ENCODE measurements at places on chromosomes 2 and 18. TPM values are rescaled to one million over a fixed set of nuclear protein-coding genes. Genes with fewer than 3 reads are reported as not detected.

Gene ABCG8
- 2.6 TPM for total RNA-seq

DNA sequence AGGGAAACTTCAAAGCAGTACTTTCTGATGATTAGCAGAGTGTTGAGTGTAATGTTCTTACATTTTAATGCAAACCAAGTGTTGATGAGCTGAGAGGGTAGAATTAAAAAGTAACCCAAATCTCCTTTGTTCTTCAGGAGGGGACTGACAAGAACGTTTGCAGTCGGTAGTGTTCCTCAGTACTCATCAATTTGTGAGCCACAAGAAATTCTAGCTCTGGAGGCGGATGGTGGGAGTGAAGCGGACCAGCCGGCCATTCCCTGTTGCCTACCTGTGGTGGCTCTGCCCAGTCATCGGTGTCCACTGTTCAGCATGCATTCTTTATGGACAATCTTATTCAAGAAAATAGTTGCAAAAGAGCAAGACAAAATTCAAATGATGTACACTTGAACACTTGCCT lies 438.6 kb upstream of the POU3F3 start:
- DNase-seq: no peak

DNA sequence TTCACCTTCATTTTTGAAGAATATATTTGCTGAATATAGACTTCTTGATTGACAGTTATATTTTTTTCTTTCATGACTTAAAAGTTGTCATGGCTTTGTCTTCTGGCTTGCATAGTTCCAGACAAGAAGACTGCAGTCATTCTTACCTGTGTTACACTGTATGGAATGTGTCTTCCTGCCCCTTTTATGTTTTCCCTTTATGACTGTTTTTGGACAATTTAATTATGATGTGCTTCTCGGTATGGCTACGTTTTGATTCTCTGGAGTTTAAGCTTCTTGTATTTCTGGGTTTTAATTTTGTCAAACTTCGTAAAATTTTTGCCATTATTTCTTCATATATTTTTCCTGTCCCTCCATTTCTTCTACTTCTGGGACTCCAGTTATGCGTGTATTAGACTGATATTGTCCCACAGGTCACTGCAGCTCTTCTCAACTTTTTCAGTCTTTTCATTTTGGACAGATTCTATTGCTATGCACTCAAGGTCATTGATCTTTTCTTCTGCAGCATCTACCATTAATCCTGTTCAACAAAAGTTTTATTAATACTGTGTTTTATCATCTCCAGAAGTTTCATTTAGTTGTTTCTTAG lies 17.1 kb downstream of the MTERF4 start:
- DNase-seq: no peak

- peak; percentile 7 for DNase-seq
Measured at GRCh38 chr2:70959851-70960832, 18.3 kb upstream of the ANKRD53 start.

Gene GPR35
- total RNA-seq: 71.2 TPM

Gene ATOH8
- total RNA-seq: 9.0 TPM

DNA sequence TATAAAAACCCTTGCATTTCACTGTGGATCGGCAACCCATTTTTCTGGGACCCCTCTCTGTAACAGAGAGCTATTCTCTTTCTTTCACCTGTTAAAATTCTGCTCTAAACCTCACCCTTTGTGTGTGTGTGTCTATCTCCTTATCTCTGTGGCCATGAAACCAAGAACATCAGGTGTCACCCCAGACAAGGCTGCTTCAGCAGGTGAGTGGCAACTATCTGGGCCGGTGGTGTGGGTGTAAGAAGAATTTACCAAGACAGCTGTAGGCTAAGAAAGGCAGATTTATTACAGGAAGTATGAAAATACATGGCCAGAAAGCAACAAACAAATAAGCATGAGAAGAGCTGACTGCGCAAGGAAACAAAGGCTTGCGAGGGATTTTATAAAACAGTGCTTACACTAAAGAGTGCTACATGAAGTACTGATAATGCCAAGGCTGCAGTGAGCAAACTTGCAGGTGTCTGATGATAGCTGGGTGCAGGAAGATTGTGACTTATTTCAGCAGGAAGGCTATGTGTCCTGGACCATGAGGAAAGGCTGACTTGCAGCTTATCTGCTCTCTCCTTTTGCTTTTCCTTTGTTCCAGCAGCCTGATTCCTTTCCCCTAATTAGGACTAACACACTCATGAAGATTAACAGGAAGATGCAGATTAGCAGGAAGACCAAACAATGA lies 421.1 kb downstream of the PTH2R start:
- DNase-seq: no peak

DNA sequence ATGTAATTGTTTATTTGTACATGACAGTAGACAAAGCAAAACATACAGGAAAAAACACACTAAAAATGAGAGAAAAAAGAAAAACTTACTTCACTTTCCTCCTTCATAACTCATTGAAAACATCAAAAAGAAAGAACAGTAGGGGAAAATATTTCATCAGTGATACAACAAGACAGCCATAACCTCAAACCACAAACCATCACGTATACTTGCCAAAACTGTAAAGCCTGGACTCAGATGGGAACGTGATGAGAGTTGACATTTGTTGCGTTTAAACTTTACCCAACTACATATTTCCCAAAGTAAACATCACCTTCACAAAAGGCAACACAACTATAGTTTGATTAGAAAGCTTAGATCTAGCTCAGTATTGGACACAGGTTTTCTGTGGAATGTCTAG lies 278.2 kb upstream of the COL3A1 start:
- no peak for DNase-seq

Gene NRBP1
- 90.1 TPM for total RNA-seq

Gene CBLN2
- 0.40 TPM for total RNA-seq

DNA sequence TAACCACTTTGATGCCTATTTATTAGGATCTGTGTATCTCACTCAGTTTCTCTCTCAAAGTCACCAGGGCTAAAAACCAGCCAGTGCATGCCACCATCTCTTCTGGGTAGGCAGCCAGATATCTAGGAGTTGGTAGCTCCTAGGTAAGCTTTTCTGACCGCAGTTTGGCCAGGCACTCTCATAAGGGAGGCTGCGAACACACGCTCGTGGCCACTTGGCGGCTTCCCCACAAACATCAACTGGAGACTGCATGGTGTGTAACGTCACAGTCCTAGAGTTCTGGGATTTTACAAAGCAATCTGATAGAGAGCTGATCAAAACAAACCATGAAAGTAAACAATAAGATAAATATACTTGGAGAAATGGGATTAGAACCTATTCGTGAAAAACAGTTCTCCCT lies 424.3 kb upstream of the ACVR2A start:
- no peak for DNase-seq

Gene CPO
- 0.23 TPM for total RNA-seq

- DNase-seq: no peak
Measured at GRCh38 chr18:644395-645004, 13.0 kb upstream of the TYMS start.

Gene DCC
- total RNA-seq: not detected

Gene SLC30A3
- total RNA-seq: not detected

Gene SLC38A11
- total RNA-seq: 63.3 TPM

Gene STPG4
- total RNA-seq: 0.20 TPM

Gene SIX2
- total RNA-seq: not detected

Gene TTR
- total RNA-seq: 159 TPM

Gene SLC16A14
- 8.8 TPM for total RNA-seq

DNA sequence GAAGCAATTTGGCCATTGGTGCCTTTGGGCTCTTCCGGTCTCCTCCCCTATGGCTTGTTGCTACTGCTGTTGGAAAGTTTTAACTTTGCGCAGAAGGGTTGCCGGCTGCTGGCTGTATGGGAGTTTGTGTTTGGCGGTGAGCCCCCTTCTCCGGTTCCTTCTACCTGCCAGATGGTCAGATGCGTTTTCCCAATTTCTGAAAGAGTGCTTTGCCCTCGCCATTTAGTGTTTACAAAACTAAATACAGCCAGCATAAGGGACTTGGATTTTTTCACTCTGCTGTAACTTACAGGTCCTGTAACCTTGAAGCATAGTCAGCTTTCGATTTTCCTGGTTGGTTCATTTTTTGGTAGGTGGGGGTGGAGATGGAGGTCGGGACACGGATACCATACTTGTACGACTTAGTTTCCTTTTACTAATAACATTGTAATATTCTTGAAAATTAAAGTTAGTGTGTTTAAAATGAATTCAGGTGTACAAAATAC lies 604 bp downstream of the COQ10B start:
- DNase-seq: peak; percentile 75

DNA sequence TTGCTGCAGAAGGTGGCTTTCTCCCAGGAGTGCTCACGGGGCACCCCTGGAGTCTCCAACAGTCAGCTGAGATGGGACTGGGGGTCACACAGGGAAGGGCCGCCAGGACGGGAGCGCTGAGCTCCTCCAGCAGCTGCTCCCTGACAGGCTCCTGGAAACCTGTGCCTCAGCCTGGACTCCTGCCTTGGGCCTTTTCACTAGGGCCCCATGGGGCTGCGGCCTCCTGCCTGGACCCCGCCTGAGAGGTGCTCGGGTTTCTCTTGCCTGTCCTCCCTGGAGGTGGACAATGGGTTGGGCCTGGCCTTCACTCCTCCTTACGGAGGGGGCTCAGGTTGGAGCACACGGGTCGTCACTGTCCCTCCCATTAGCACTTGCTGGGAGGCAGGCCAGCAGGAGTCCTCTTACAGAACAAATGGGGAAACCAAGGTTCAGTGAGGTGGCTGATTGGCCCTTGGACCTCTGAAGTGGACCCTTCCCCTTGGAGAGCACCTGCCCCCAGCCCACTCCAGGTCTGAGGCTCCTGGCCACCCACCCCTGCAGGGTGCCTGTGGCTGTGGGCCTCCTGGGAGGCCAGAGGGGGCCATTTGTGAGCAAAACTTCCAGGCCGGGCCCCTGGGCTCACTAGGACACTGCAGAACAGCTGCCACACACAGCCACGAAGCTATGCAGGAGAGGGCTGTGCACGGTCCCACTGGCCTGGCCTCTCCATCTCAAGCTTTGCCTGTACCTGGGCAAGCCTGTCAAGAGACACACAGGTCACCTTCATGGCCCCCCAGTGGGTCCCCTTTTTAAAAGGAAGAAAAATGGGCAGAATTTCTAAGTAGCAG lies 57.1 kb upstream of the ODC1 start:
- no peak for DNase-seq

Gene TUBA4B
- not detected for total RNA-seq

Gene GRB14
- total RNA-seq: 2.5 TPM

DNA sequence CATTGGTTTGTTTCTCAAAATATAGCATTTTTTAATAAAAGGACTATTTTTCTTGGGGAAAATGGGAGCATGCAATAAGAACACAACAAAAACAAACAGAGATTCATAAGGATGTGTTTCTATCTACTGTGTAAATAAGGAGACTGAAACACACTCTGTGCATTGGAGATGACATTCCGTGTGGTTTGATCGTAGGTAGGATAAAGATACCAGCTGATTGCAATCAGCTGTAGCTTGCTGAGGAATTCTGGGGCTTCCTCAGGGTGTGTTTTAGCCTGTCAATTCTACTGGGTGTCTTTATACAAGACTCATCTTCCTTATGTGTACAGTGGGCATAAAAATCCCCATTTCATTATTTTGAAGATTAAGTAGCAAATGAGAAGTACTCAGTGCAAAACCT lies 591.6 kb downstream of the DSC3 start:
- no peak for DNase-seq

GRCh38 chr18:44556296-44556695 lies 124.4 kb upstream of the SETBP1 start:
- DNase-seq: no peak

DNA sequence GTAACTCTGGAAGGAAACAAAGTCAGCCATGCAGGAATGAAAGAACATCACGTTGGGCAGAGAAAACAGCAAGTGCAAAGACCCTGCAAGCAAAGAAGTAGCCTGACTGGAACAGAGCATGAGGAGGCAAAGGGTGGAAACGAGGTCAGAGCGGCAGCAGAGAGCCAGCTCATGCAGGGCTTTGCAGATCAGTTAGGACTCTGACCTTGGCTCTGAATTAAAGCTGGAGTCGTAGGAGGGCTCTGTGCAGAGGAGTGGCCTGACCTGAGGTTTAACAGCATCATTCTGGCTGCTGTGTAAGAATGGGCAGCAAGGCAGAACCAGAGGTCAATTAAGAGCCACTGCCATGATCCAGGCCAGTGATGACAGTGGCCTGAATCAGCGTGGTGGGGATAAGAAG lies 220.7 kb downstream of the PRKCE start:
- DNase-seq: no peak

DNA sequence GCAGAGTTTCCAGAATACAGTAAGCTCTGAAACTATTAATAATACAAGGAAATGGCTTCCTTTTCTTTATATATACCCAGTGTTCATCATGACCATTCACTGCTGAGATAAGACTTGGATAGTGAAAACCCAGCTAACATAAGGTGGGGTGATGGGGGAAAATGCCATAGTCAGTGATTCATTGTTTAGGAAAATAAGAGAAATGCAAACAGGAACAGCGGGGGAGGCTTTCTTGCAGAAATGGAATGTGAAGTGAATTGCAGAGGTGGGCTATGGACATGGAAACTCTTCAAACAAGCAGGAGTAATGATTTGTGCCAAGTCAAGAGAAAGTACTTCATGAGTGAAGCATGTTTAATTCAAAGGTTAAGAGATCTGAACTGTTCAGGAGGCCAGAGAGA lies 519.4 kb downstream of the TDRD15 start:
- no peak for DNase-seq

Gene C1GALT1C1L
- total RNA-seq: 0.92 TPM

- no peak for DNase-seq
Measured at GRCh38 chr2:84247532-84247931, 211.5 kb downstream of the SUCLG1 start.

DNA sequence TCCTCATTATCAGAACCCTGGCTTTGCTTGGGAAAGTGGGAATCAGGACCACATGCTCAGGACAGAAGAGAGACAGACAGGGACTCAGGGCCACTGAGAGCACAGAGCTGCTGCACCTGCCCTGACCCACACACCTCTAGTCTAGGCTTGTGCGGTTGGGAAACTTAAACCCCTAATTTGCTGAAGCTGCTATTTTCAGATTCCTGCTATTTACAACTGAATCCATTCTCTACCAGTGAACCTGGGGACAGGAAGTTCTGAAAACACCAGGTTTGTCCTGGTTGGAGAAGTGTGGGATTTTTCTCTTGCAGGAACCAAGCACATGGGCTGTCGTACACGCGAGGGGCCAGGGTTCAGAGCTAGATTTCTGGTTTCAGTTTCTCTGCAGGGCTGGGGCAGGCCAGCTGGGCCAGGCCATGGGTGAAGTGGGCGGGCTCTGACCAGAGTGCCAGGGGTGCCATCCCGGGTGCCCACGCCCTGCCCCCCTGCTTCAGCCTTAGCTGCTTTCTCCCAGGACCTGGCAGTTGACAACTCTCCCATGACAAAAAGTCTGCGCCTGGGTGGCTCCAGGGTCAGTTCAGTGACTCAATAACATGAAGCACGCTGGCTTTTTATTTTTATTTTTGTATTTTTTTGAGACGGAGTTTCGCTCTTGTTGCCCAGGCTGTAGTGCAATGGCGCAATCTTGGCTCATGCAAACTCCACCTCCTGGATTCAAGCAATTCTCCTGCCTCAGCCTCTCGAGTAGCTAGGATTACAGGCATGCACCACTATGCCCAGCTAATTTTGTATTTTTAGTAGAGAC lies 51.3 kb upstream of the SLC1A4 start:
- DNase-seq: no peak

Gene REG1B
- 8.1 TPM for total RNA-seq

Gene SERPINB10
- total RNA-seq: not detected

Gene CD207
- total RNA-seq: 0.52 TPM

GRCh38 chr18:57220480-57220879 lies 73.6 kb downstream of the BOD1L2 start:
- no peak for DNase-seq
